ENCODE measurements at places on chromosomes 11 and 22.

- DNase-seq, result no peak
These were observed 37.6 kb upstream of the RIC3 start for GRCh38 chr11:8206251-8207079.

DNA sequence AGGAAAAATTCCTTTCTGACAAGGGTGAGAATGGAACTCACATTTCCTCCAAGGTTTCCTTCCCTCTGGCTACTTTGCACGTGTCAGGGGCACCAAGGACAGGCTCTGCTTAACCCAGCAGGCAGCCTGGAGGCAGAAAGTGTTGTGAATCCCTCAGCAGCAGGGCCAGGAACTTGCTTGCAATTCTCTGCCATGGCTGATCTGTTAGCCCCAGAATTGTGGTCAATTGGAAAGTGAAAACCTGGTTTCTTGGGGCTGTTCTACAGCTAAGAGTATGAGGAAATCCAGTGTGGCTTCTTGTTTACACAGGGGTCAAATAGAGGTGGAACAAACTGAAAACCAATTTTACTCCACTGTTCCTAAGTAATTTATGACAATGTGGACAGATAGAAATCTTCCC, 38.3 kb upstream of the CEP295 start:
- peak; percentile 17 for DNase-seq

DNA sequence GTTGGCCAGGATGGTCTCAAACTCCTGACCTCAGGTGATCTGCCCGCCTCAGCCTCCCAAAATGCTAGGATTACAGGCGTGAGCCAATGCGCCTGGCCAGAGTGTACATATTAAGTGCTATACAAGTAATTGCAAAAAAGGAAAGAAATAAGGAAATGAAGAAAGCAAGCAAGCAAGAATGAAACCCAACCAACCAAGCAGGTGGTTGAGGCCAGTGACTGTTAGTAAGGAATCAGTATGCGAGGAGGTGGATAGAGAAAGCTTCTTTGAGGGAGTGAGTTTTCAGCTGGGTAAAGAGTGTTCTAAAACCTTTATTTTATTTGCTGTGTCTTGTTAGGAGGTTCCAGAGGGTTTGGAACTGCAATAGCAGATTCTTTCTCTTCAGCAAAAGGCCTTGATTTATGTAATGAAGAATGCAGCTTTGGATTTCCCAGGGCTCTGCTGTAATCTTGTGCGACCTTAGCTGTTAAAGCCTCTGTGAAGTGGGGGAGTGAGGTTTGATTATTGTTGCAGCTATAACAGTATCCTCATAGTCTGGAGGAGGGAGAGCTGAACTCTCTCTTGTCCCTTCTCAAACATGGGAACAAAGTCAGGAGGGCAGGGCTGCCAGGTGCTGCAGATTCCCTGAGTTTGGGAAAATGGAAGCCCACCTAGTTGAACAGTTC, 5.7 kb downstream of the AMPD3 start:
- DNase-seq, result no peak

- no peak for DNase-seq
These were observed 38.4 kb upstream of the RTL6 start for GRCh38 chr22:44536411-44536810.

- DNase-seq, result no peak
These were observed 14.6 kb upstream of the HIKESHI start for GRCh38 chr11:86287468-86287796.

GRCh38 chr11:19441752-19442553, 201.2 kb upstream of the E2F8 start:
- DNase-seq, result peak; percentile 92

DNA sequence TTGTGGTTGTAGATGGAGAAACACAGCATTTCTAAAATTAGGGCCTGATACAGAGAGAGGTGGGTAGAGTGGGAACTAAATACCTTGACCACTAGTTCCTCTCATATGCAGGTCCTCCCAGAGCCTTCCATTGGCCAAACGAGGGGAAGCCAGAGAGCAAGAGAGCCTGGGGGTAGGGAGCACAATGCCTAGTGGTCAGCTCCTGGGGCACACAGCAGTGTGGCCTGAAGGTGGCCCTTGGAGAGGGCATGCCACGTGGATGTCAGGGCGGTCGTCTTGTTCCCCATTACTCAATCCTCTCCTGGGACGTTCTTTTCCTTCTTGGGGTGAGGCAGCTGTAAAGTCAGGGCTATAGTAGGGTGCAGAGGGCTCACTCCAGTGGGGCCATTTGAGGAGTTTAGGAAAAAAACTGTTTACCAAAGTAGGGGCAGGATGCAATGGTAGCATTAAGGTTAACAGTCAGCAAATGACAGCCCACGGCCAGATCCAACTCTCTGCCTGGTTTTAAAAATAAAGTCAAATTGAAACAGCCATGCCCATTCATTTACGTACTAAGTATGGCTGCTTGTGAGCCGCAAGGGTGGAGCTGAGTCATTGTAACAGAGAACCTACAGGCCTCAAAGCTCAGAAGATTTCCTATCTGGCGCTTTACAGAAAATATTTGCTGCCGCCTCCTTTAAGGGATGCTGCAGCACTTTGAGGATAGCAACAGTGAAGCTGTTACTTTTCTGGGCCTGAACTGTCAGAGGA, 7.6 kb downstream of the MYO18B start:
- peak; percentile 95 for DNase-seq

GRCh38 chr11:97610000-97610399, 1220.2 kb downstream of the JRKL start:
- no peak for DNase-seq

DNA sequence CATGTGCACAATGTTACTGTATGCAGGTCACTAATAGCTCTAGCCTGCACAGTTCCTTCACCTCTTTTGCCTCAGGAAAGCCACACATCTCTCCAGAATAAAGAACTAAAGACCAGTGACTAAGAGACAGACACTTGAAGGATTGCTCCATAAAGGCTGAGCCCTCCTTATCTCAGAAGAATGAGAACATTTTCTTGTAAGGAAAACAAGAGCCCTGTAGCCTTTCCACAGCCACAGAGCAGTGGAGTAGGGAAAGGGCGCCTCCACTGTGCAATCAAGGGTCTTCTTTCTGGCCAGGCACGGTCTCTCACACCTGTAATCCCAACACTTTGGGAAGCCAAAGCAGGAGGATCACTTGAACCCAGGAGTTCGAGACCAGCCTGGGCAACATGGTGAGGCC, 202.6 kb upstream of the TMEM45B start:
- no peak for DNase-seq

DNA sequence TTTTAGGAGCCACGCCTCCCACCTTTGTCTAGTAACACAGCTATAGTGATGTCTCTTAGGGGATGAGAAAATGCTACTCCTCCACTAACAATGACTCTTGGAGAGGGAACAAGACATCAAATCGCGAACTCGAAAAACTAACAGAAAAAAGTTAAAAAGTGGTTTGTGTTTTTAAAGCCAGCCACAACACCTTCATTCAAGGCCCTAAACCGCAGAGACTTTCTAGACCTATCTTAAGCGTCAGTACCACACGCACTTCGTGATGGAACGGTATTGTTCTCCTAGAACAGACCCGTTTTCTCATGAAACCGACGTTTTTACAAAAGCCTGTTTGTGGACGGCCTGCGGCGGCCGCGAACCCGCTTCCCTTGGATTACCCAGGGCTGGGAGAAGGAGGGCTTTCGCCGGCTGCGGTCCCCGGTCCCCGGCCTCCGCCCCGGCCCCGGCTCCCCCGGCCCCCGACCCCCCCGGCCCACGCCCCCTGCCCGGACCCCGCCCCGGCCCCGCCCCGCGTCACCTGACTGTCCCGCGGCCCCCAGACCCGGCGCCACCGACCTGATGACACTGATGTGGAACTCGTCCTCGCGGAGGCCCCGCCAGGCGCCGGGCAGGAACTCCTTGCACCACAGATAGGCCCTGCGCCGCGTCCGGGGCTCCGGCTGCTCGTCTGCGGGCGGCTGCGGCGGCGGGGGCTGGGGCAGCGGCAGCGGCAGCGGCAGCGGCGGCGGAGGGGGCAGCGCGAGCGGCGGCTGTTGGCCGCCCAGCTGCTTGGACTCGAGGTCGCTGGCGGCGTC, 718 bp downstream of the CHKA start:
- peak; percentile 39 for DNase-seq

DNA sequence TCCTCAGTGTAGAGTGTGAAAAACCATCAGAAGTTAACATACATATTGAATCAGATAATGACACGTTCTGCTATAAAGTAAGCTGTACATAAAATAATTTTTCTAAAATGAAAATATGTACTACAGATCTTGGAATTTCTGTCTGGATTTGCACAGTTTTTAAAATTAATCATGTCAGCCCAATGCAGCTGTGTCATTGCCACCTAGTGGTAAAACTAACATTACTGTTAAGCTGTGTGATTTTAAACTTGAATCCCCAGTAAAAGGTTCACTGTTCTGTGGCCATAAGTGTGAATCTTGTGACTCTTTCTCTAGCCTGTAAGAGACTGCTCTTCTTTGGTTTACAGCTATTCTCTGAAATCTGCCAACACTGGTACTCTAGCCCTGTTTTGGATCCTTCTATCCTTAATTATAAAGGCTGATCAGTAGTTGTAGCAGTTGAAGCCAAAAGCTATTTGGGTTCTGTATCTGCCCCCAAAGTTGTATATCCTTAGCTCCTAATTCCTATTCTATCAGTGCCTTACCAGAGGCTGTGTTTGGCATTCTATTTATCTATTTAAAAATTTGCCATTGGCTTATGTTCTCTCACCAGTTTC, 4.0 kb downstream of the JRKL start:
- peak; percentile 60 for DNase-seq

DNA sequence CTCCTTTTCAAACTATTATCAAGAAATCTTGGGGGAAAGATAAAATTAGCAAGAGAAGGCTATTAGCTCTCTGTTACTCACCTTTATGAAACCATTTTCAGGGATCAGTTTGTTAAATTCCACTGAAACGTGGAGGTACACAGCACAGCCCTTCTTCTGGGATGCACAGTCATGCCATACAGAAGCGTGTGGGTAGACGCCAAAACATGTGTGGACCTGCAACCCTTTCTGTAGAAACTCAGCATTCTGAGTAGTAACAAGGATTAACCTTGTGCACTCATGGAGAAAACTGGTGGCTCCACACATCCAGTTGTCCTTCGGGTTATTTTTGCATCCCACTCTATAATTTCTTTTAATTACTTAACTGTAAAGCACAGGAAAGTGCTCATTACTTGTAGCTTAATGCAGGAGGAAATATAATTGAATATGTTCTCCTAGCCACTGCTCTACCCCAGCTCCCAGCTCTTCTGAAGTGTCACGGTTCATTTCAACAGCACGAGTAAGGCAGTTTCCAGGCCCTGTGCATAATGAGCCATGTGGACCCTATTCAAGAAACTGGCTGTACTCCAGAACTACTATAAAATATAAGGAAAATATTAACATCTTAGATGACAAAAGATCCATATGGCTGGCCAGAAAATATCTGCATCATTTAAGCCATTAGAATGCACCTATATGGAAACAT, 26.1 kb downstream of the BDNF start:
- DNase-seq, result no peak

GRCh38 chr11:121631456-121631855, 178.7 kb upstream of the SORL1-AS1 start:
- DNase-seq, result no peak

DNA sequence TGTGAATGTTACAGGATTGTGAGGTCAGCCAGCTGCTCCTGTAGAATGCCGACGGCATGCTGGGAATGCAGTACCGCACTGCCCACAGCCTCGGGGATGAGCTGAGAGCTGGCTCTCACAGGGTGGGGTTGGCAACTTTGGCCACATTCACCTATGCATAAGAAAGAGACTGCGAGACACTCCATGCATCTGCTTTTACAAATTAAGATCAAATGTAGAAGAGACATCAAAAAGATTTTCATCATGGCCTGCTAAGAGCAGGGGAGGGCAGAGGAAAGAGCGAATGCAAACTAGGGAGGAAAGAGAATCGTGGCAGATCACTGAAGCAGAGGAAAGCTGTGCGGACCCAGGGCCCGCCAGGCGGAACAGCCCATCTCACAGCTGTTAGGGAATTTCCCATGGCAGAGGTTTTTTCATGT, 49.8 kb upstream of the SPATA19 start:
- DNase-seq, result no peak

DNA sequence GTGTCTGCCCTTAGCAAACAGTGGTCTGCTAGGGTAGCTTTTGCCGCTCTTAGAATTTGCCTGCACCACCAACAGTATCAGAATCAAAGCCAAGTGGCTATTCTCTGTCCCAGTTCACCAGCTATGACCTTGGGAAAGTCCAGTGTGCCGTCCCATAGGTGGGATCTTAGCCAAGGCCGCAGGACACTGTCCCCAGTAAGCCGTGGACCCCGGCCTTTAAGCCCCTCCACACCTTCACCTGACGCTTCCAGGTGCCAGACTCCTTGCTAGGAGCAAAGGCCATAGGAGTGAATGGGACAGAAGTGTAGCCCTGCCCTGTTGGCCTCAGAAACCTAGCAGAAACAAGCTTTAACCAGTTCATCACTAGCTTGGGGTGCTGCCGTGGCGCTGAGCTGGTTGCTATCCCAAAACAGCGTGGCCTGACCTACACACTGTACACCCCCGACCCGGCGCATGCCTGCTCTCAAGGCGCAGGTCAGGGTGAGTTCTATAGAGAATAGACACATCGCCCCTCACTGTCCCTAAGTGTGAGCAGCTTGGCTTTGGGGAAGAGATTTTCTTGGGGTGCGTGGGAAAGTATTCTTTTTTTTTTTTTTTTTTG, 4.5 kb downstream of the FADD start:
- no peak for DNase-seq

DNA sequence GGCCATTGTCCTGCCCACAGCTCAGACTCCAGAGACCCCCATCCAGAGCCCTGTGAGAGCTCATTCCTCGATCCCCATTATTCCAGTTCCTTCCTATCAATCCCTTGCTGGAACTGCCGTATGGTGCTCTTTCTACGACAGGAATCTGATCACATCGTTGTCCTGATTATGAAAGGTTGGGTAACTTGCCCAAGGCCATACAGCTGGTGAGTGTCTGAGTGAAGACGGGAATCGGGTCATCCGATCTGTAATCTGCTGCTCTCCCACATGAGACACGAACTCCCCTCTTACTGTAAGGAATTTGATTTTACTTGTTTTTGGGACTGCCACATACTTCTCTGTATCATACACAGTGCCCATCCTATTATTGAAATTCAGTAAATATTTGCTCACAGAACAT, 149.1 kb downstream of the OPCML start:
- DNase-seq, result no peak

GRCh38 chr11:132523929-132524328, 1008.4 kb downstream of the OPCML start:
- no peak for DNase-seq

All from activated CD4-positive, alpha-beta T cell treated with anti-CD3 and anti-CD28 coated beads, Interleukin-10, Interleukin-2, amounts not matched to agents 100 ng/mL and 50 ng/mL, durations not matched to agents 16 hours and 8 hours (primary cell).